Activated CD4-positive, alpha-beta T cell treated with anti-CD3 and anti-CD28 coated beads for 48 hours (primary cell): ENCODE measurements at places on chromosomes 4 and X.

DNA sequence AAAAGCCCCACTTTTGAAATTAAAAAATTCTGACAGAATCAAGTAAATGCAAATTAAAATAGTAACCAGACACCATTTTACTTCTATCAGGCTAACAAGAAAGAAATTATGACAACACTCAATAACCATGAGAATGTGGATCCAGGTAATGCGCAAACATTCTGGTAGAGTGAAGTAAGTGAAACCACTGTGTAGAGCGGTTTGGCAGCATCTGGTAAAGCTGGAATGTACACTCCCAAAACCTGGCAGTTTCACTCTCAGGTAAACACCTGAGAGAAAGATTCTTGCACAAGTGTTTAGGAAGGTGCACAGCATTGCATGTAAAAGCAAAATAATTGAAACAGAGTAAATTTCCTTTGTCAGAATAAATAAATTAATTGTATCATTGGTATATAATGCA lies 81.8 kb downstream of the TRIML1 start:
- no peak for DNase-seq

GRCh38 chrX:53686151-53686885 lies at the start of gene HUWE1:
Gene HUWE1 (minus strand): TSS chrX:53686719. CDS start chrX:53654107, 32,612 bp downstream.
- peak; percentile 90 for DNase-seq

- no peak for DNase-seq
These were observed 16.7 kb downstream of the EDA2R start for GRCh38 chrX:66622209-66622608.

DNA sequence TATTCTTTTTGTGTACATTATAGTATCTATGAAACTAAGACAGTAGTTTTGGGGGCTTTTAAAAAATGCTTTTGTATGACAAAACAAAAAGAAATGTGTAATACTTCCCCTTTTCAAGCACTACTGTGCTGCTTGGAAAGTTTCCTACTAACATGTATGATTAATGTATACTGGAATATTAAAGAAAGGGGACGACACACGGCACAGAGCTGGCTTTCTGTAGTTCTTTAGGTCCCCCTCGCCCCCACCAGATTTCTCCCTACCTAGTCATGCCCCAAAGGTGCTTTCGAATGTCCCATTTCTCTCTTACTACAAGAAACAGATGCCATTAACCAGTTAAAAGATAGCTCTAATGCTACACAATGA lies 1.6 kb upstream of the AP1S2 start:
- no peak for DNase-seq

- no peak for DNase-seq
These were observed 26.8 kb upstream of the UGT2B4 start for GRCh38 chr4:69522554-69522953.
